ENCODE measurements at places on chromosomes 5 and 9.

DNA sequence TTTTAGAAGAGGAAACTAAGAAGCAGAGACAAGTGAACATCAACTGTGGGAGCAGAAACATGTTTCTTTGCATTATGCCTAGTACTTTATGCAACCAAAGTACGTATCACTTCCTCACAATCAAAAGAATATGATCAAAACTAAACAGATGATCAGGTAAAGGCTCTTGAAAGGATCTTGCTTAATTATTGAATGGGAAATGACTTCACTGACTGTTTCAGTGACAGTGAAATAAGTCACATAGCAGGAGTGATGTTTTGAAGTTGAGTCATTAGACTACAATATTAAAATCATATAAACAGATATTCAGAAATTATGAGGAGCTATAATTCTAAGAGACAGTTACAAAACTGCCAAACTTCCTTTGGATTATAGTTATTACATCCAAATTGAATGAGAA lies 527.3 kb downstream of the MTRR start:
- DNase-seq = no peak

DNA sequence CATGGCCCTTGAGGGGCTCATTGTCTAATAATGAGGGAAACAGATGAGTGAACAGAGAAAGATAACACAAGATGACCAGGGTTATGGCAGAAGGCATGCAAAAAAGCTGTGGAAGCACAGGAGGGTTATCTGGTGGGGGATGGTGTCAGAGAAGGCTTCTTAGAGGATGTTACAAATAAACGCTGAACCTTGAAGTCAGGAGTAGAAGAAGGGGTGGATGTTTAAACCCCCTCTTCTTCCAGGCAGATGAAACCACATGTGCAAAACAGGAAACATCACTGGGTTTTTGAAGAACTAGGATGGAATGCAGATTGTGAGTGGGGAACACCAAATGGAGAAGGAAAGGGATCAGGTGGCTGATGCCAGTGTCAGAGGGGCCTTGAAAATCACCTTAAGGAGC lies 41.8 kb upstream of the NR5A1 start:
- no peak for DNase-seq

DNA sequence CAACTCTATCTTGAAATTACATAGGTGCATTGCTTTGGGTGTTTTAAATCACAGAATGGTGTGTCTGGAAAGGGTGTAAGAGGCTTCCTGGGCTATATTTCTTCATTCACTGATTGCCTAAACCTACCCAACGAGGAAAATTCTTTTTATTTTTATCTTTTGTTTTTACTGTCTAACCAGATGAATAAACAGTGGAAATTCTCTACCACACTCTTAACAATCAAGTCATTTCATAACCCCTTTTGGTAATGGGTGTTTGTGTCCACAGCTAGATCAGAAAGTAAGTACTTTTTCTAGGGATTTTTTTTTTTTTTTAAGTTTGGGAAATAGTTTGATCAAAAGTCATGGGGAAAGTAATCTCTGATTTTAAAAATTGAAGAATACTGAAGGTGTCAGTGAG lies 27.6 kb upstream of the C5orf47 start:
- DNase-seq = no peak

- DNase-seq = no peak
These were observed 493.3 kb upstream of the ADAMTS16 start for GRCh38 chr5:4646715-4647375.

GRCh38 chr5:61467766-61468482 lies 135.9 kb downstream of the ZSWIM6 start:
- DNase-seq = no peak

GRCh38 chr5:29005386-29005785 lies 1967.0 kb upstream of the CDH9 start:
- no peak for DNase-seq

DNA sequence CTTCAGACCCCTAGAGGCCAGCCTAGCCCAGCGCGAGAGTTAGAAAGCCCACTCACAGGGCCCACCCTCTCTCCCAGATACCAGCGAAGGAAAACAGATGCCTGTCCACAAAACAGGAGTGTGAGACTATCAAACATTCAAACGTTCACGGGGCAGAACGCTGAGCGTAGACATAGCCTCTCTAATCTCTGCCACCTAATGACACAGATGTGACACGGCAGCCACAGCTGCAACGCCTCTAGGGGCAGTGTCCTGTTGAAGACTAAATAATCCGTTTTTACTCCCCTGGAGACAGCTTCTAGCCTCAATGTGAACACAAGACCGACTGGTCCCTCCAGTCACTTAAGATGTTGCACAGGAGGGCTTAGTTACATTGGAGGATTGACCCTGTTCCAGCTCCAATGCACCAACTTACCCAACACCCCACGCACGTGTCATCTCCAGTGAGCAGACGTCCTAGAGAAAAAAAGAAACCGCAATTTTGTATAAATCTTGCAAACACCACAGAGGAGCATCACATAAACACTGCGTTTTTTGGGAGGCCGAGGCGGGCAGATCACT lies 14.3 kb downstream of the DIPK1B start:
- no peak for DNase-seq

DNA sequence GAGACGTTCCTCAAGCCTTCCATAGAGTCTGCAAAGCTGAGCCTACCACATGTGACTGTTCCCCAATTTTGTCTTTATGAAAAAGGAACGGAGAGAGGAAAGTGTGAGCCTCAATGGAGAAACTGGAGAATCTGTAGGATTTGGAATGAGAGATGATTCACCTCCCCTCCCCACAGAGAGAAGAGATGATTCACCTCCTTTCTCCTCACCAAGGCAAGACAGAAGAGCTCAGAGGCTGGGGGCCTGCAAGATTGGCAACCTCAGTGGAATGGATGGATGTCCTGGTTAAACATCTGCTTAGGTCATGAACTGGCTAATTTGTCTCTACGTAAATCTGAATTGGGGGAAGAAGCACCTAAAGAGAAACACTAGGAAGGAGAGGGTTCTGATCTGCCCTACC lies 17.0 kb upstream of the MOCS2 start:
- DNase-seq = no peak

- no peak for DNase-seq
These were observed 512.2 kb upstream of the TNC start for GRCh38 chr9:115629879-115630840.

DNA sequence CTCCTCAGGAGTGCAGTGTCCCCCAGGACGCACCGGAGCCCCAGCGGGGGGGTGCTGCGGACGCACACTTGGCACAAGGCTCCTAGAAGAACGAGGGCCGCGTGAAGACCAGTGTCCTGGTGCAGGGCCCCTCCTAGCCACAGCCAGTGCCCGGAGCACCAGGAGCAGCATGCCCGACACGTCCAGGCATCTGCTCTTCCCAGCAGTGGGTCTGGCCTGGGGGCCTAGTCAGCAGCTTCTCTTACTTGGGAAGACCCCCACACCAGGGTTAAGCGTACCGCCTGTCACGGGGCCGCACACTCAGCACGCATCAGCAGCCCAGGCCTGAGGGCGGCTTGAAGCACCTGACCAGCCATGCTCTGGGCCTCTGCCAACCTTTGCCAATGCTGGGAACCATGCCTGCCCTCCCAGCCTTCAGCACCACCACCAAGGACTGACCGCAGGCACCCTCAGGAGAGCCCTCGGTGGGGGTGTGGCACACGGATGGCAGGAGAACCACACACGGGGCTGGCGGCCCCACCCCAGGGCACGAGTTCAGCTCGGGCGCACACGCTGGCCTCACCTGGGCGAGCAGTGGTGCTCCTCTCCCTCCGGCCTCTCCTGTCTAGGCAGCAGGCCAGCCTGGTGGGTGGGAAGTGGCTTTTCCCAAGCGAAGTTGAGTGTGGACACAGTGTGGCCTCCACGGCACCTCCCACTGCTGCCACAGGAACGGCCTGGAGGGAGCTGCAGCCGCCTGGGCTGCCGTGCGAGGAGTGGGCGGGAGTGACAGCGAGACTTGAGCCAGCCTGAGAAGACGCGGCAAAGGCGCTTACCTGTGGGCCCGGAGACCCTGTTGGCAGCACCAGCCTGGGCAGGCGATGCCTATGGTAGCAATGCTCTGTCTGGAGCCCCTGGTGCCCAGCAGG lies 12.0 kb upstream of the AJM1 start:
- DNase-seq = no peak

DNA sequence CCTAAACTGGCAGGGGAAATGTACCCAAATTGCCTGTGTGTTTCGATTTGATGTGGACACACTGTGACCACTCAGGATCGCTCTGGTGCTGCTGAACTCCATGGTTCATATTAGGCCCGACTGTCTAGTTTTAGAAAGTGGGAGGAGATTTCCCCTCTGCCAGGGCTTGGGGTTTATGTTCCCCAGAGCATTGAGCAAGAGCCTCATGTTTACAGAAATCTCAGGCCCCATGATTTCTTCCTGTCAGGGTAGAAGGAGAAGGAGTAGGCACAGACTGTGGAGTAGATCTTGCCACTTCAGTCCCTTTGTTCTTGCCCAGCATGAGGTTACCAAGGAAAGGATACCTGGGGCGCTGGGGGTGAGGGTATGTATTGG lies 40.8 kb upstream of the GLRX start:
- DNase-seq = no peak

DNA sequence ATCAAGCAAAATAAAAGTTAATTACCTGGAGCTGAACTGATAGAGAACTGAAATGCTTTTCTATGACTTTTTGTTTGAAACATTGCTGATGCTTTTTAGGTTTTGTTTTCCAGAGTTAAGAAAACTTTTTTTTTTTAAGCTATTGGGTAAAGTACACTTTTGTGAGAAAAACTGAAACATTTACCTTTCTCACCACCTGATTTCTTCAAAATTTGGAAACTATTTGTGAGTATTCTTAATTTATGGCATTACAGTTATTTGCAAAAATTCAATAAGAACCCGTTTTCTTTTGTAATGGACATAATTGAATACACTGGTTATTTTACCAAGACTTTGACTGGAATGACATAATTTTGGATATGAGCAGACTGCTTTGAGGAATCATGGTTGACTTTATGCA lies 6.6 kb downstream of the C9orf153 start:
- DNase-seq = no peak

DNA sequence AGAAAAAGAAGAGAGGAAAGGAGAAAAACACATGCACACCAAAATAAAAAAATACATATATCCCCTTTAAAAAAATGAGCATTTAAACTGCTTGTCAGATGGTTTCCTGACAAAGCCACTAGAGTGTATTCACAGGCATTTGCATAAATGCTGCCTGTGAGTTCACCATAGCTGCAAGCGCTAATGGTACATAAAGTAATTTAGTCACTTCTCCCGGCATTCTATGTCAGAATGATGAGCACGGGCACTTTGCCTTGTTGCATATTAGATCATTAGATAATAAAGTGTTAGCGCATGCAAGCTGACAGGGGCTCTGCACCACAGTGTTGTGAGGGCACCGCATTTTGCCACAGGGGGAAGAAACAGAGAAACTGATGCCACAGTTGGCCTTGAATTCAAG lies 280.6 kb downstream of the EBF1 start:
- DNase-seq = no peak

DNA sequence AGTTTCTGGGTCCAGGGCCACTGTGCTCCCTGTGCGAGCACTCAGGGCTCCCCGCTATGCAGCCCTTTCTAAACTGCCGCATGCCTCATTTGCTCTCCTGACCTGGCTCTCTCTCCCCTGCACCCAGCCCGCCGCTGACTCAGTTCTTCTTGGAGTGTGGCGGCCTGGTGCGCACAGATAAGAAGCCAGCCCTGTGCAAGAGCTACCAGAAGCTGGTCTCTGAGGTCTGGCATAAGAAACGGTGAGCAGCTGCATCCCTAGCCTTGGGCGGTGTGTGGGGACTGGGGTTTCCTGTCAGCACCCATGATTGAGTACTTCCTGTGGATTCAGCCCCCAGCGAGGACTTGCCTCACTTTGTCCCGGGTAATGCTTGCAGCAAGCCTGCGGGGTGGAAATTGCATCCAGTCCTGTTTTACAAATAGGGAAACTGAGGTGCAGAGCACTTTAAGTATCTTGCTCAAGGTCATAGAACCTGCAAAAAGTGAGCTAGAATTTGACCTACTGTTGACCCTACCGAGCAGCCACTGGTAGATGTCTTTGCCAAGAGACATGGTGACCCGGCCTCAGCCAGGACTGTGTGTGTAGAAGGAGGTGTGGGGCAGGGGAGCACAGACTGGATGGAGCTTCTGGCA lies 27.9 kb downstream of the USP20 start:
- no peak for DNase-seq

DNA sequence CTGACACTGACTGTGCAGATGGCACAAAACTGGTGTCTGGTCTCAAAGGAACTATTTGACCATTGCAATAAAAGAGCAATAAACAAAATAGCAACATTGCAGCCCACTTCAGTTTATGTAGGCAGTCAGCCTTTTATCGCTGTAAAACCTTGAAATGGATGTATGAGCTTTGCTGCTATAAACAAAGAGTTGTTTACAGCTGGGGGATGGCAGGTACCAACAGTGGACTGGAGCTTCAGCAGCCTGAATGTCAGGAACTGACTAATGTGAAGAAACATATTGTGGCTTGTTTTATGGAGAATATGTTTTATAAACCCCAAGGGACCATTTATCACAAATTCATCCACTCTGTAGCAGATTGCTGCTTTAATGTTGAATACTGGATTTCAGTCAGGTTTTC lies 78.0 kb downstream of the PTPRD start:
- no peak for DNase-seq

GRCh38 chr5:147369742-147370374 lies 135.0 kb downstream of the STK32A start:
- no peak for DNase-seq

- no peak for DNase-seq
These were observed 206.1 kb downstream of the PRELID2 start for GRCh38 chr5:145629047-145629446.

GRCh38 chr9:4550777-4551484 lies 60.7 kb downstream of the SLC1A1 start:
- DNase-seq = no peak

GRCh38 chr5:133426264-133426663 lies 186.1 kb downstream of the FSTL4 start:
- no peak for DNase-seq

DNA sequence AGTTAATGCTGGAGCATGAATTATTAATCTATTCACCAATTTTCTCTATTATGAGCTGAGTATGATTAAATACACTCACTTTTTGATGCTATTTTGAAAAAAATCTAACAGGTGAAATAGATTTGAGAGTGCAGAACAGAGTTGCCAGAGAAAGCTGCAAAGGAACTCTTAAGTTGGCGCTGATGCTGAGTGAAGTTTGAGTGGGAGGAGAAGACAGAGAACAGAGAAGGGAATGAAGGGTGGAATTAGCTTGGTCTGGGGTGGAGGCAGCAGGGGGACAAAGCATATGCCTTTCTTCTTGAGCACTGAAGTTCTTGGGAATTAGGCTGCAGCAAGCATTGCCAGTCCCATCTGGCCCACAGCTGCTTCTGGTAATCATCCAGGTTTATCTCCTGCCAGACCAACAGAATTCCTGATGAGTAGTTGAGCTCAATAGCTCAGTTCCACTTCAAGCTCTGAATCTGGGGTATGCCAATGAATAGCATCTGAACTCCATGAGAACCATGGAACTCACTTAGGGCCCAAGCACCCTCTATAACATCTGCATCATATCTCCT lies 290.1 kb downstream of the HINT1 start:
- DNase-seq = no peak
